Kidney capillary endothelial cell (primary cell): ENCODE measurements at places on chromosomes 16 and 17.

DNA sequence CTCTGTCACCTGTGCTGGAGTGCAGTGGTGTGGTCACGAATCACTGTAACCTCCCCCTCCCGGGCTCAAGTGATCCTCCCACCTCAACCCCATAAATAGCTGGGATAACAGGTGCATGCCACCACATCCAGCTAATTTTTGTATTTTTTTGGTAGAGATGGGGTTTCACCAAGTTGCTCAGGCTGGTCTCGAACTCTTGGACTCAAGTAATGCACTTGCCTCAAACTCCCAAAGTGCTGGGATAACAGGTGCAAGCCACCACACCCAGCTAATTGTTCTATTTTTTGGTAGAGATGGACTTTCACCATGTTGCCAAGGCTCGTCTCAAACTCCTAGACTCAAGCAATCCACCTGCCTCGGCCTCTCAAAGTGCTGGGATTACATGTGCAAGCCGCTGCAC lies 86.5 kb downstream of the STH start:
- DNase-seq = no peak

DNA sequence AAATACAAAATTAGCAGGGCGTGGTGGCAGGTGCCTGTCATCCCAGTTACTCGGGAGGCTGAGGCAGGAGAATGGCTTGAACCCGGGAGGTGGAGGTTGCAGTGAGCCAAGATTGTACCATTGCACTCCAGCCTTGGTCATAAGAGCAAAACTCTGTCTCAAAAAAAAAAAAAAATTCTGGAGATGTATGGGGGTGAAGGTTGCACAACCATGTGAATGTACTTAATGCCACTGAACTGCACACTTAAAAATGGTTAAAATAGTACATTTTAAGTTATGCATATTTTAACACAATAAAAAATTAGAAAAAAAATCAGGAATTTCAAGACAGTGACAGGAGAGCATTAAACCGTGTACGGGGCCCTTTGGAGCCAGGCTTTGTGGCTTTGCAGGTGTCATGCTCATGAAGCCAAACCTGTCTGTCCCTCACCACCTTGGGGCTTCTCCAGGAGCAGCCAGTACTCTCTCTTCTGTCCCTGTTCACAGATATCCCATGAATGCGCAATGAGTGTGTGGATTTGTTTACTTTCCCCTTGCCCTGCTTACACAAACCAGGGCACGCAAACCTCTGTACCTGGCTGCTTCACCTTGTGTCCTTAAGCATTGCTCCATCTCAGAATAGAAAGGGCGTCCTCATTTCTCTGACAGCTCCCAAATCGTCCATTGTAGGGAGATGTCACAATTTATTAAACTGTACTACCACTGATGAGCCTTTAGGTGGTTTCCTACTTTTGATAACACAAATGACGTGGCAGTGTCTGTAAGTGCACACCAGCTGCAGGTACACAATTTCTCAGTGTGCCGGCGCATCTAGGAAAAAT lies 58.2 kb upstream of the CBX4 start:
- no peak for DNase-seq

GRCh38 chr16:23433261-23433920 lies 19.6 kb downstream of the COG7 start:
- no peak for DNase-seq

DNA sequence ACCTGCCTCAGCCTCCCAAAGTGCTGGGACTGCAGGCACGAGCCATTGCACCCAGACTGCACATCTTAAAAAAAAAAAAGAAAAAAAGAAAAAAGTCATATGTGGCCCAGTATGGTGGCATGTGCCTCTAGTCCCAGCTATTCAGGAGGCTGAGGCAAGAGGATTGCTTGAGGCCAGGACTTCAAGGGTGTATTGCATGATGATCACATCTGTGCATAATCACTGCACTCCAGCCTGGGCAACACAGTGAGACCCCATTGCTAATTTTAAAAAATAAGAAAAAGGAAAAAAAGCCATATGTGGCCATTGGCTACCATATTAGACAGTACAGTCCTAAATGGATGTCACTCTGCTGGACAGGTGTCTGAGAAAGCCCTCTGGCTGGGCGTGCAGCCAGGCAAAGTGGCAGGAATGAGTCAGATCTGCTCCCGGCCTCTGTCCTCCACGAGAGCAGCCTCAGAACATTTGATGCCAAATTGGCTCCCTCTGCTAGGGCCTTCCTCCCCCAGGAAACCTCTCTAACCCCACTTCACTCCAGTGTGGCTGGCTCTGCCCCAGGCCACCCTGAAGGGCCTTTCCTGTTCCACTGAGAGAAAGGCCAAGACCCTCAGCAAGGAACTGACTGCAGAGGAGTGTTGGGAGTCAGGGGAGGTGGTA lies 14.7 kb downstream of the CA7 start:
- DNase-seq = no peak

DNA sequence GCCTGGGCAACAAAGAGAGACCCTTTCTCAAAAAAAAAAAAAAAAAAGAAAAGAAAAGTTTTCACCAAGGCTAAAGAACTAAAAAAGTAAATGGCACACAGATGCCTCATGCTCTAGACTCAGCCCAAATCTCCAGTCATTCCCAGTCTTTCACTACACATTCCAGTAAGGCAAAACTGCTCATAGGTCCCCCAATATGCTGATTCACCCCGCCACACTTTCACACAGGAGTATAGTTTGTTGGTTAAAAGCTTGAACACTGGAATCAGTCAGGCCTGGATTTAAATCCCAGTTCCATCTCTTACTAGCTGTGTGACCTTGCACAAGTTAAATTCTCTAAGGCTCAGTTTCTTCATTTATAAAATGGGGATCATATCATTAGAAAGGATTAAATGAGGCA lies 1.9 kb downstream of the PIGS start:
- DNase-seq = no peak

DNA sequence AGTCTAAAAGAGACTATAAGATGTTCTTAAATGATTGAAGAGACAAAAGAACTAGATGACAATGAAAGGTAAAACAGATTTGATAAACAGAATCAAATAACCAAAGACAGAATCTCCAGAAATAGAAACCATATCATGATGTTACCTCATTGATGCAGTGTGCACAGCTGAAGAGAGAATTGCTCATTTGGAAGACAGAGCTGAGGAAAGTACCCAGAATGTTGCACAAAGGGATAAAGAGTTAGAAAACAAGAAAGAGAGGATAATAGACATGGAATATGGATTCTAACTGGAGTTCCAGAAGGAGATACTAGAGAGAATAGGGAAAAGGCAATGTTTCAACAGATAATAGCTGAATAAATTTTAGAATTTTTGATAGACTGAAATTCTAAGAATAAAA lies 47.9 kb downstream of the CYLD start:
- DNase-seq = no peak

GRCh38 chr16:12159028-12159427 lies 182.5 kb downstream of the SNX29 start:
- no peak for DNase-seq

GRCh38 chr16:69762814-69763598 lies 874 bp downstream of the WWP2 start:
- peak; percentile 12 for DNase-seq

- DNase-seq = no peak
These were observed 32.0 kb upstream of the DOC2B start for GRCh38 chr17:213286-214105.

DNA sequence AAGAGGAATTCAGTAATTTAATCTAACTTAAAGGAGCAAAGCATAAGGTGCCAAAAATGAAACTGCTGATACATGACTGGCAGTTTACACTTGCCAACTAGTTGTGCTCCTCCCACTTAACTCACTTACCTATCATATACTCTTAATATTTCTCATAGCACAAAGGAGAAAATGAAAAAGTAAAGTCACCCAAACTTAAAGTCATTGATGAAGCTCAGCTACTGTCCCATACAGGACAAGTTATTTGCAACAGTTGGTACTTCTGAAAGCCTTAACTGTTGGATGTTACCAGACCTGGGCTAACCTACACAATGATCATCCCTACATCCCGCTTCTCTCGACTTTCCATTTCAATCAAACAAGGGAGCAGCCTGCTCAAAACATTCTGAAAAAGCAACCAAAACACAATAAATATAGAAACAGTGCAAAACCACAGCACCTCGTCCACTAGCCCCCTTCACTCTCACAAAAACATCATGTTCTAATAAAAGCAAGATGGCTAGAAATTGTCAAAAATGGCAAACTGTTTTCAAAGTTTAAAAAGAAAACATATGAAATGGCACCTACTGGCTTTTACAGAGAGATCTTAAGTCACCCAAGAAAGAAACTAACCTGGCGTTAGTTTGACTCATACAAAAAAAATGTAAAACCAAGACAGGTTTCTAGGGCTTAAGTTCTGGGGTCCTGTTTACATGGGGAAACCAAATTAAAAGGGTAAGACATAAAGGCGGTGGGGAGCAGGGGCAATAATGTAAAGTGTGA lies 868 bp downstream of the MED13 start:
- DNase-seq = peak; percentile 39

- no peak for DNase-seq
These were observed 10.1 kb upstream of the ACSM2A start for GRCh38 chr16:20441191-20441590.

GRCh38 chr17:75044716-75045115 lies 2.1 kb downstream of the ATP5PD start:
- no peak for DNase-seq

GRCh38 chr17:77472468-77473310 lies 331.9 kb downstream of the SEC14L1 start:
- DNase-seq = peak; percentile 68

GRCh38 chr16:14334366-14335080 lies 263.4 kb downstream of the MRTFB start:
- no peak for DNase-seq

DNA sequence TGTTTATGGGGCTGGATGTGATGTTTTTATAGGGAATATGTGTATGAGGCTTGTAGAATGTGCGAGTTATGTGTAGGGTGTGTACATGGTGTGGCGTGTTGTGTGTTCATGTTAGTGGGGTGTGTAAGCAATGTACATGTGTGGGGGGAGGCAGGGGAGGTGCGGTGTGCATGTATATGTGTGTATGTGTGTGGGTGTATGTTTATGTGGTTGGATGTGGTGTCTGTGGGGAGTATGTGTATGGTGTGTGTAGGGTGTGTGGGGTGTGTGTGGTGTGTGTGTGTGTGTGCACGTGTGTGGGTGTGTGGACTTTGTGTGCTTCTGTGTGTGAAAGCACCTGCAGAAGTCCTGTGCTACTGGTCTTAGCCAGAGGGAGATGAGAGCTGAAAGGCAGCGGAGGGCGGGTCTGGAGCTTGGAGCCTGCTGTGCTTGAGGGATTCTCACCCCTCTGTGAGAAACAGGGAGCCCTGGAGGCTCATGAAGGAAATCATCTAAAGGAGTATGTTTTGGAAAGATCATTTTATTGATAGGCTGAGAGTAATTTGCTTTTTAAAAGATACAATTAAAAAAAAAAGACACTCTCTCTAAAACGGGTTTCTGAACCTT lies 222.7 kb downstream of the HS3ST4 start:
- DNase-seq = no peak

- peak; percentile 33 for DNase-seq
These were observed 184.4 kb downstream of the MSI2 start for GRCh38 chr17:57440522-57441269.

- DNase-seq = no peak
These were observed 3.2 kb downstream of the NDE1 start for GRCh38 chr16:15653227-15653626.

- peak; percentile 60 for DNase-seq
These were observed 45.0 kb upstream of the USP7 start for GRCh38 chr16:9008601-9009260.

- DNase-seq = no peak
These were observed 25.1 kb upstream of the CCNF start for GRCh38 chr16:2404099-2404498.

DNA sequence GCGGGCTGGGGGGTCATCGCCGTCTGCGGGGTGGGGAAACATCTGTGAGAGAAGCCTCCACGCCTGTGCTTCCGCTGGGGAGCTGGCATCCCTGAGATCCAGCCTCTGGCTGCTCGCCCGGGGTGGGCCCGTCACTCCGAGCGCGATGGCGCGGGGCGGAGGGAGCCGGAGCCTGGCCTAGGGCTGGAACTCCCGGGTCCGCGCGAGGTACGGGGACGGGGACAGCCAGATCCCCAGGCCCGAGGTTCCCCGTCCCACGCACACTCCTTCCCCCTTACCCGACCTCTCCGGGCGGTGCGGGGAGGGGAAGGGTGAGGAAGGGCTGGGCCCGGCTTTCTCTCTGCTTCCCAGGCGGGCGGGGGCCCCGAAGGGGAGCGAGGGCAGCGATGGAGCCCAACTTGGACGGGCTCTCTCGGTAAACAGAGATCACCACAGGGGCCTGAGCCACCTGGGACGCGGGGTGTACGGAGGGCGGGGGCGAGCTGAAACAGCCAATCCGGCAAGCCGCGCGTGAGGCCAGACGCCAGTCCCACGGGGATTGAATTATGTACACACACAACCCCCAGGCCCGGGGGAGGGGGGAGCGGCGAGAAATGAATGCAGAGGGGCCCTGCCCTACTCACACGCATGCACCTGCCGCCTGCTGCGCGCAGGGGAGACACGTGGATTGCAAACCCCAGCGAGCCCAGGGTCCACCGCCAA lies at the start of gene SLC16A11:
Gene SLC16A11 (minus strand): TSS at position 596 of the 702 bp plus-strand sequence. CDS start 579 bp downstream, at position 17.
- DNase-seq = no peak

- no peak for DNase-seq
These were observed 325.1 kb upstream of the ERCC4 start for GRCh38 chr16:13594823-13595222.

- no peak for DNase-seq
These were observed 204.8 kb upstream of the CHMP6 start for GRCh38 chr17:80786887-80787286.

- DNase-seq = no peak
These were observed 4.2 kb downstream of the BCL7C start for GRCh38 chr16:30889721-30890120.

GRCh38 chr17:33751702-33752065 lies 458.6 kb upstream of the ASIC2 start:
- DNase-seq = no peak

DNA sequence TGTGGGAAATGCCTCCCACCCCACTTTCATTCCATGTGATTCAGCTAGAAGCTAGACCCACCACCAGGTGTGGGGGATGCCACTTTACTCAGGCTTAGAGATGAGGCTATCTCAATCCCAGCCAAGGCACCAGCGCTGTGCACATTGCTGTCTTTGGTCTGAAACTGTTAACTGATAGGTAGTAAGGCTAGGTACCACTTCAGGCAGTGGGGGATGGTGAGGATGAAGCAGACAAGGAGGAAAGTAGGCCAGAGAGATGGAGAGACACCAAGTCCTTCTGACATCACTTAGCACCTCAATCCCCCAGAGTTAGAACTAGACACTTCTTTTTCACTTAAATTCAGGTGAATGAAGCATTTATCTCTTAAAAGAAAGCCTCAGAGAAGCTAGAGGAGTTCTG lies 35.8 kb downstream of the ADAMTS18 start:
- DNase-seq = no peak

GRCh38 chr16:57755726-57756423 lies 20.3 kb downstream of the KATNB1 start:
- no peak for DNase-seq

- no peak for DNase-seq
These were observed 3.3 kb upstream of the BRD7 start for GRCh38 chr16:50371936-50372595.

- no peak for DNase-seq
These were observed 17.4 kb upstream of the RAB11FIP4 start for GRCh38 chr17:31374094-31374447.
